Stimulated activated CD4-positive, alpha-beta T cell treated with anti-CD3 and anti-CD28 coated beads, Interleukin-15, amount 100 ng/mL, for 1 hour (primary cell): ENCODE measurements at places on chromosomes 1 and 21.

- no peak for DNase-seq
Measured at GRCh38 chr1:23984417-23985186, 4.5 kb upstream of the SRSF10 start.

DNA sequence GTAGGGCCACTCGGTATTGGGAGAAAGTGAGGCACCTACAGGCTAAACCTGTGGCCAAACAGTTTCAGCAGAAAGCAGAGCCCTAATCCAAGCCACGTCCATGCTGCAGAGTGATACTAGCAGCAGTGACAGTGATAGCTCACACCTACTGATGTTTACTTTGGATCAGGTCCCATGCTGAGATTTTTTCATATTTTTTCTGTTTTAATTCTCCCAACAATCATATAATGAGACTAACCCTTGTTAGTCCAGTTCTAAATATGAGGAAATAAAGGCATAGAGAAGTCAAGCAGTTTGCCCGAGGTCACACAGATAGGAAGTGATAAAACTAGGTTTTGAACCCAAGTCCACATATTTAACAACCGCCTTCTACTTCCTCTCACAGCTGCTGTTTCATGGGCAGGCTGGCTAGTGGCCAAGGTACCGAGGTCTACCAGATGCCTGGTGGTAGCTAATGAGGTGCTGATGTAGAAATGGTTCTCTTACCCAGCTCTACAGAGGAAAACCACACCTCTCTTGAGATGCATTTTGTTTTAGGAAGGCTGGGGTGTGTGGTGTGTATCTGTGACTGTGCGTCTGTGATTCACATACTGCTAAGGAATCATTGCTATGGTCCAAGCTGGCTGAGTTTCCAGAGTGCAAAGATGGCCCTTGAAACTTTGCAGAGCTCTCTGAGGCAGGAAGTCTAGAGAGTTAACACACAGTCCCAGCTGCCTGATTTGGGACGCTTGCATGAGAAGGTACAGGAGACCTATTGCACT, 80.3 kb upstream of the ARTN start:
- DNase-seq = no peak

DNA sequence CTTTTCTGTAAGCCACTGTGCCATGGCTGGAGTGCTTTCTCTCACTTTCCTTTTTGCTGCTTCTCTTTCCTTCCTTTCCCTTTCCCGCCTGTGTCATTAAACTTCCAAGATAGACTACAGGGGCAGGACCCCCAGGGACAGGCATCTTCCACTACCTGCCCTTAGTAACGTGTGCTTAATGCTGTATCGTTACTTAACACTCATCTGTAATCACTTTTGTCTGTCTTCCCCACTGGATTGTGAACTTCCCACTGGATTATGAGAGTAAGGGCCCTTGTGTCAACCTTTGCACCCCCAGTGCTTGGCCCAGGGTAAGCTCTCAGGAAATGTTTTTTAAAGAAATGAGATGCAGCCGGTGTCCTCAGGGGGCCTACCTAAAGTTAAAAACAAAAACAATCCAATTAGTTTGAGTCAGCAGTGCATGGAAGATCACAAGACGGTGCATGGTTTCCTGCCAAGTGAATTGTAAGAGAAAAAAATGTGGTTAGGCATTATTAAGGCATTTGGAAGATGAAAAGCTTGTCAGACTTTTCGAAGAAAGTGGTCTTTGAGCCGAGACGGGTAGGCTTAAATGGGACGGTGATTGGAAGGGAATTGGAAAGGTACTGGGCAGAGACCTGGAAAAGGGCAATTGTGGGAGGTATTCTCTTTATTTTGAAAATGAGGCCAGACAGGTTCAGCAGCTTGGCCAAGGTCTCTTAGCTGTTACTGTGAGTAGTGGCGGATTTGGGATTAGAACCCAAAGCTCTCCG, 958 bp downstream of the LYPLAL1 start:
- no peak for DNase-seq

GRCh38 chr1:99218572-99218971, 45.7 kb upstream of the PLPPR4 start:
- DNase-seq = no peak

- no peak for DNase-seq
Measured at GRCh38 chr1:170970256-170970655, 34.9 kb downstream of the MROH9 start.
